Activated T-cell treated with anti-CD3 and anti-CD28 coated beads, Interleukin-2, amount 50 U/mL, for 24 hours (primary cell): ENCODE measurements at places on chromosomes 7 and 10.
A peak's percentile ranks its signal among the peaks of the same experiment; 100 is the strongest.

DNA sequence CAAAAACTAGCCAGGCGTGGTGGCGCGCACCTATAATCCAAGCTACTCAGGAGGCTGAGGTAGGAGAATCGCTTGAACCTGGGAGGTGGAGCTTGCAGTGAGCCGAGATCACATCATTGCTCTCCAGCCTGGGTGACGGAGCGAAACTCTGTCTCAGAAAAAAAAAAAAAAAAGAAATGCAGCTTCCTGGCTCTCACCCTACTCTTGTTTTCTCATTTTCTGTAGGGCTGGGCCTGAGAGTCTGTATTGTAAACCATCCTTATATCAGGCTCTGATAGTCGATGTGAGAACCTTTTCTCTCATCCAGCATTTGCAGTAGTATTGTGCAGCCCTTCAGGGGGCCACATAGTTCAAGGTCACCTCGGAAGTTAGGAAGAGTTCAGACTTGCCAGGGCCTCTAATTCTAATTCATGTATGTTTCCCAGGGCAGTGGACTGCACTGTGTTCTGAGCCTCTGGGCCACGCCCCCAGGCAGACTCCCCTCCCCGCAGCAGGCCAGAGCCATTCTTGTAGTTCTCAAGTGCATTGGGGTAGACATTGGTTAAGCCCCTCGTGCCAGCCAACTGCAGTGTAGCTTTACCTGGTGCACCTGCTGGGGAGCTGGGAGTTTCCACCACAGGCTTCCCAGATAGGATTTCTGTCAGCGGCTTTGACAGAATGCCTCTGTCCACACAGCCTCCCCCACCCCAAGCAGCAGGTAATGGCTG is 38.3 kb upstream of the PDCD4 start:
- H3K27ac ChIP-seq, result peak overlapping the region; percentile 63
- H3K36me3 ChIP-seq, result no peaks in the 10 kb centered on the region
- H3K27me3 ChIP-seq, result no peaks in the 10 kb centered on the region
- H3K4me1 ChIP-seq, result peaks cover 43% of the 10 kb centered on the region

DNA sequence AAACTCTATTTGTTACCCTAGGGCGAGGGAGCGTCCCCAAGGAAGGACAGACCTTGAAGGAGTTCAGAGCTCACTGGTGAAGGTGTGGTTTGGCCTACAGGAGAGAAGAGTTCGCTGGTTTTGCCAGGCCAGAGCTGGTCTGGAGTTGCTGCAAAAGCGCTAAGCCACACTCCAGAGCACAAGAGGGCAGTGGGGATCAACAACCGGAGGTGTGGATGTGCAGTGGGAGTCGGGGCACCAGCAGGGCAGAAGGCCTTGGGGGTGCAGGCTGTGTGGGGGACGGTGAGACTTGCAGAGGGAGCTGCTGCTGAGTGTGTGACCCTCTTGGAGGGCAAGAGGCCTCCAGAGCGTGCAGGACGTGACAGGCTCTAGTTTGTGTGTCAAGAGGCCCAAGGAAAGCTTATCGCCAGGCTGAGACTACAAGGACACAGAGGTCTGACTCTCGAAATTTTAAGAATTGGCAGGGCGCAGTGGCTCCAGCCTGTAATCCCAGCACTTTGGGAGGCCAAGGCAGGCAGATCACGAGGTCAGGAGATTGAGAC is 14.3 kb upstream of the CUL1 start:
- no peaks in the 10 kb centered on the region for H3K36me3 ChIP-seq
- H3K27me3 ChIP-seq, result no peaks in the 10 kb centered on the region
- no peak for DNase-seq
- no peak overlapping the region for H3K27ac ChIP-seq
- no peak overlapping the region for H3K4me3 ChIP-seq

DNA sequence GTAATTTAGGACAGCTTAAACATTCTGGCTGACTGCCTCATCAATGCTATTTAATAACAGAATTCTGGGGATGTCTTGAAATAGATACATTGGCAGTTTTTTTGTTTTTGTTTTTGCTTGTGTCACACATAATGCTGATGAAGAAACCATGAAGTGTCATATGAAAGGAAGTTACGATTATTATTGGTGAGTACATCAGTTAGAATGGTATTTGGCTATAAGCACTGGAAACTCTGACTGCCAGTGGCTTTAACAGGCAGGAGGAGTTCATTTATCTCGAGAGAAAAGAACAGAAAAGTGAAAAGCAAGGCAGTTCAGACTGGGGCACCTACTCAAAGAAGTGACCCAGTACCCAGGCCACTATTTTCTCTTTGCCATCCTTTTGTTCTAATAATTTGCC is 18.1 kb downstream of the LSM8 start:
- DNase-seq, result no peak
- H3K27ac ChIP-seq, result no peak overlapping the region
- no peaks in the 10 kb centered on the region for H3K27me3 ChIP-seq
- no peak overlapping the region for H3K4me3 ChIP-seq
- H3K36me3 ChIP-seq, result peaks cover 6% of the 10 kb centered on the region

- H3K27me3 ChIP-seq, result no peaks in the 10 kb centered on the region
- no peaks in the 10 kb centered on the region for H3K36me3 ChIP-seq
- no peaks in the 10 kb centered on the region for H3K4me1 ChIP-seq
Measured at GRCh38 chr10:57262892-57263291, 901.8 kb upstream of the ZWINT start.

DNA sequence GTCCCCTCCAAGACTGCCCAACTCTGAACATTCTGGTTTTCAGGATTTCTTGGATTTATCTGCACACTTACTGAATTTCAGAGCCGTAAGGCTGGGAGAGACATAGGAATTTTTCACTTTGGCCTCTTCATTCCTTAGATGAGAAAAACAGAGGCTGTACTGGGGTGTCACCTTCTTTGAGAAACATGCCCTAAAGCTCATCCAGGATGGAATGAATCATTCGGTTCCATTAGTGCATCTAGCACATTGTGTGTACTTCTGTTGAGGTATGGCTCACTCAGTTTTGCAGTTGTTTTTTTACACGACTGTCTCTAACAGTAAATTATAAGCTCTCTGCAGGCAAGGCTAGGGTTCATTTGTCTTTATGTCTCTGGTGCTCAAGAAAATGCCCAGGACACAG is 383.4 kb downstream of the GATA3 start:
- H3K27me3 ChIP-seq, result no peaks in the 10 kb centered on the region
- H3K36me3 ChIP-seq, result no peaks in the 10 kb centered on the region
- no peak overlapping the region for H3K27ac ChIP-seq
- H3K4me1 ChIP-seq, result peaks cover 31% of the 10 kb centered on the region
- DNase-seq, result no peak
- no peak overlapping the region for H3K4me3 ChIP-seq

GRCh38 chr10:92598321-92598720 is 5.4 kb downstream of the KIF11 start:
- H3K4me1 ChIP-seq, result peaks cover 33% of the 10 kb centered on the region
- no peak overlapping the region for H3K4me3 ChIP-seq
- no peak overlapping the region for H3K27ac ChIP-seq
- no peaks in the 10 kb centered on the region for H3K27me3 ChIP-seq
- H3K36me3 ChIP-seq, result peaks cover 26% of the 10 kb centered on the region
- no peak for DNase-seq

DNA sequence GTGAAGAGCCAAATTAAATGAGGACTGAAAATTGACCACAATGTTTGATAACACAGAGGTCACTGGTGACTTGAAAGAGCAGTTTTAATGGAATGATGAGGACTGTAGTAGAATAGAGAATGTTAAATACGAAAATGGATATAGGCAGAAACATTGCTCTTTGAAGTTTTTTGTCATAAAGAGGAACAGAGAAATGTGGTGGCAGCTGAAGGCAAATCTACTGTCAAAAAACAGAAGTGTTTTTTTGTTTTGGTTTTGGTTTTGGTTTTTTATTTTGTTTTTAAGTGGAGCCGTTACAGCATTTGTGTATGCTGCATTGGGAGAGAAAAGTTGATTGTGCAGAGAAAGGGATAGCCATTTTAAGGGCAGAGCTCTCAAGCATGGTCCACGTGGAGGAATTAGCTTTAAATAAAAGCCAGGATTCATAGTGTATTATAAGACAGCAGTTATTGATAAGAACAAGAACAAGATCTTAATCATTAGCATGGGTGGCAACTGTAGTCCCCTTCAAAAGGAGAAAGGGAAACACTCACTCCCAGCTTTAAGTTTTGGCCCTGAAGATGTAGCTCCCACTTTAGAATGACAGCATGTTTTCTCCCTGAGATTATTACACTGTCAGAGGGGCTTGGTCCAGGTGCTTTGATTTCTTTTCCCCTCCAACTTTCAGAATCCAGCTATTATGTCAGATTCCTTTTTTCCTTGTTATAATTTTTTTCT is 156.7 kb upstream of the BET1 start:
- peaks cover 13% of the 10 kb centered on the region for H3K4me1 ChIP-seq
- H3K36me3 ChIP-seq, result no peaks in the 10 kb centered on the region
- no peak overlapping the region for H3K27ac ChIP-seq
- no peaks in the 10 kb centered on the region for H3K27me3 ChIP-seq
- H3K4me3 ChIP-seq, result no peak overlapping the region
- DNase-seq, result no peak

DNA sequence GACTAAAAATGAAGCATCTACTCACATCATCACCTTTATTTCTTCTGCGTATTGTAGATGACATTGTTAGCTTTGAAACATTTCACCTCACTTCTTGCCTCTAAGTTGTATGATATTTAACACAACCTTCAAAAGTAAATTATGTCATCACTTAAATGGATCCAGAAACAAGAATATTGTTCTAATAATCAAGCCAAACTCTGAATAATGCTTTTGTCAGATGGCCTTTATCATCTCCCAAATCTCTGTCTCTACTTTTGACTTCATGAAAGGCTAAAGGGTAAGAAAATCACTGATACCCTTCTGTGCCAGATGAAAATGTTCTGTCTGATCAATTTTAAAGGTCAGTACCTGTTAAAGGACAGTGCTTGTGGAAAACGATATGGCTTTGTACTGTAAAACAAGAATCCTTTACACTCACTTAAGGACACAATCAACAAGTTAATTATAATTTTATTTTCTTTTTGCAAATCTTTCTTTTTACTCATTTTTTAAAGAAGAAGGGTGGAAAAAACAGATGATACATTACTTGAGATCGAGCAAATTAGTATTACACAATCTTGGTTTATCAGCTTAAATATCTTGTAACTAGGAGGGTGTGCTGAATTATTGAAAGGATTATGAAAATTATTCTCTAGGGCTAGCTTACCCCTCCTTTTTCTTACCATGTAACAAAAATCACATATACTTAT is 309.4 kb upstream of the IGFBP3 start:
- H3K4me1 ChIP-seq, result no peaks in the 10 kb centered on the region
- no peaks in the 10 kb centered on the region for H3K27me3 ChIP-seq
- DNase-seq, result no peak
- H3K36me3 ChIP-seq, result no peaks in the 10 kb centered on the region
- H3K4me3 ChIP-seq, result no peak overlapping the region
- no peak overlapping the region for H3K27ac ChIP-seq

DNA sequence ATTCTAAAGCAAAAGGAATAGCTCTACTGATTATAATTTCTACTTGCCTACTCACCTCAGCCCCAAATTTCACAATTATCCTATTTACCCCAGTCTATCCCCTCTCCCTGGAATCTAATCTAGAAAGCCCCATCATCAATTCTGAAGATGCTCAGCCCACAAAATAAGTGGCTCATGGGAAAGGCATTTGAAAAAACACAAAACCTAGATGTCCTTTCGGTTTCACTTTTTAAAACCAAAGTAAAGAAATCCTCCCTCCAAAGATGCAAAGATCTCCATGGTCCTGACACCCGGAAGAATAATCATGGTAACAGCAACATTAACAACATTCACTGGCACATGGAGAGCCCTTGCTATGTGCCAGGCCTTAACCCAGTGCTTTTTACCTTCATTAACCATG is 224.8 kb downstream of the FGFR2 start:
- no peak overlapping the region for H3K27ac ChIP-seq
- DNase-seq, result no peak
- H3K4me3 ChIP-seq, result no peak overlapping the region
- no peaks in the 10 kb centered on the region for H3K4me1 ChIP-seq

DNA sequence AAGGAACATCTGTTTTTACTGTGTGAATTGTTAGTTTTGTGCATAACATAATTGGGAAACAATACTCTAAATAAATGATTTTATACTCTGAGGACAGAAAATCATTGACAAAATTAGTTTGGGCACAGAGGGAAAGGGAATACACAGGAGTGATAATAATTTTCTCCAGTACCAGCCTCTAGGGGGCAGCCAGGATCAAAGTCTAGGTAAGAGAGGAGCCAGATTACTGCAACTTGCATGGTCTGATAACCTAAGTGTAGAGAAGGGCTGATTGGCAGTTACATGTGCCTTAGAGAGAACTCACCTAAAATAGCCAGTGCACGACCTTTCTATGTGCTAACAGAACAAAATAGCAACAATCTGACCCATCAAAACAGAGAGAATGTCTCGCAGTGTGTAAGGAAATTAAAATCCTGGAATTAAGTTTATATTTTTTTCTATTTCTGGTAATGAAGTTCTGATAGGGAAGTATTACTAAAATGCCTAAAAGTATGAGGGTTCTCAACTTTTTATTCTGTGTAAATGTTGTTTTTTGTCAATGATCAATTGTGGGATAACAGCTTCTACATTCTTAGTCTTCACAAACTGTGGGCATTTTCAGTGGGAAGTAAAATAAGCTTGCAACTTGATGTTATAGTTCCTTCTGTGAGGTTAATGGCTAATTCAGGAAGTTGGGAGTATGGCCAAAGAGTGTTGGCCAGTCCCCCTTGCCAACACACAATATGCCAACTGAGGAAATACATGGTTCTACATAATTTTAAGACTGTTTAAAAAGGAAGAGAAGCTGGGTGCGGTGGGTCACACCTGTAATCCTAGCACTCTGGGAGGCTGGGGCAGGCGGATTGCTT is 66.4 kb downstream of the EXOC6 start:
- H3K4me3 ChIP-seq, result no peak overlapping the region
- H3K36me3 ChIP-seq, result peaks cover 33% of the 10 kb centered on the region
- DNase-seq, result no peak
- H3K4me1 ChIP-seq, result no peaks in the 10 kb centered on the region
- H3K27ac ChIP-seq, result no peak overlapping the region
- H3K27me3 ChIP-seq, result no peaks in the 10 kb centered on the region

- DNase-seq, result no peak
- no peak overlapping the region for H3K4me3 ChIP-seq
- no peaks in the 10 kb centered on the region for H3K36me3 ChIP-seq
- H3K27me3 ChIP-seq, result peaks cover 32% of the 10 kb centered on the region
Measured at GRCh38 chr10:70462349-70462984, 16.1 kb upstream of the PALD1 start.

DNA sequence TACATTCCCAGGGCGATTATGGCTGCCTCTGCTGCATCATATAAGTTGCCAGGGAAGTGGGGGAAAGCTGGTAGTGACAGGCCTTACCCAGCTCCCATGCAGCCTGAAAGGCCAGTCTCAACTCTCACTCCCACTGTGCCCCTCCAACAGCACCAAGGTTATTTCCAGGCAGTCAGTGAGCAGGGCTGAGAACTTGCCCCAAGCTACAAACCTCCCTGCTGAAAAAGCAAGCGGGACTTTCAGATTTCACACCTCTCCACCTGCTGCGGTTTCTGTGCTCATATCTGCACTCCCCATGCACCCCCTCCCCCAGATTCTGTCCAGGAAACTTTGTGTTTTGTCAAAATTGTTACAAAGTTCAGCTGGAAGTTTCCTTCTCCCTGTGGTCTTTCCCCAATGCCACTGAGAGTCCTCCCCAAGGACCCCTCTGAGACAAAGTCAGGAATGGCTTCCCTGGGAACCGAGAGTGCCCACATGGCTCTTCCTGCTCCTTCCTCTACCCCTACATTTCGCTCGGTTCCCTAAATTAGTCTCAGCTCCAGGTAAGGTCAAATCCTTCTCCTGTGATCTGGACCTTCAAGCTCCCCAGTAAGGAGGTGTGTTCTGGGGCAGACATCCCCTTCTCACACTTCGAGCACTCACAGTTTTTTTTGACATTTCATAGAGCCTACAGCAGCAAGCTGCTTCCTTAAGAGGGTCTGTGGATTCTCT is 25.3 kb upstream of the WNT2 start:
- no peak overlapping the region for H3K4me3 ChIP-seq
- H3K36me3 ChIP-seq, result no peaks in the 10 kb centered on the region
- no peak for DNase-seq
